ENCODE measurements at places on chromosomes 16 and 17. TPM values are rescaled to one million over a fixed set of nuclear protein-coding genes. Genes with fewer than 3 reads are reported as not detected.

Gene KRT36
- total RNA-seq, result not detected

Gene RCVRN
- not detected for total RNA-seq

Gene LPCAT2
- 12.0 TPM for total RNA-seq

Gene DCAF7
- total RNA-seq, result 34.3 TPM

Gene CHRNE
- not detected for total RNA-seq

Gene RNF151
- total RNA-seq, result not detected

Gene MMP15
- total RNA-seq, result 11.3 TPM

Gene PIP4K2B
- total RNA-seq, result 15.0 TPM

Gene TRIM72
- total RNA-seq, result under 0.01 TPM

Gene TRIM47
- 14.4 TPM for total RNA-seq

Gene NPIPA2
- 1.1 TPM for total RNA-seq

Gene DBF4B
- total RNA-seq, result 0.34 TPM

Gene PRCD
- total RNA-seq, result 3.3 TPM

Gene PKMYT1
- 0.50 TPM for total RNA-seq

Gene HSPB9
- not detected for total RNA-seq

Gene SP6
- 1.3 TPM for total RNA-seq

Gene ABCC6
- under 0.01 TPM for total RNA-seq

Gene OR1F1
- total RNA-seq, result 0.14 TPM

Gene CSNK2A2
- 87.4 TPM for total RNA-seq

All from nasal cavity respiratory epithelium epithelial cell of viscerocranial mucosa (primary cell).